ENCODE measurements at places on chromosomes 13 and 19. TPM values are rescaled to one million over a fixed set of nuclear protein-coding genes. Genes with fewer than 3 reads are reported as not detected.

Gene GNG8
- not detected for total RNA-seq

Gene CARM1
- 26.7 TPM for total RNA-seq

Gene CRX
- not detected for total RNA-seq

Gene ATP8A2
- total RNA-seq, result 0.65 TPM

Gene MUC16
- total RNA-seq, result not detected

Gene KIR2DL3
- not detected for total RNA-seq

Gene IGFL3
- not detected for total RNA-seq

Gene ZNF101
- total RNA-seq, result 4.5 TPM

Gene METTL21C
- not detected for total RNA-seq

Gene ZNF112
- 3.5 TPM for total RNA-seq

Gene PAF1
- 41.6 TPM for total RNA-seq

Gene LILRB2
- total RNA-seq, result 2.1 TPM

Gene FXYD7
- not detected for total RNA-seq

Gene SHISA7
- total RNA-seq, result not detected

Gene FGF22
- total RNA-seq, result 2.0 TPM

Gene ZNF888
- 3.3 TPM for total RNA-seq

Measured in esophagus muscularis mucosa (tissue), 4 donors.